ENCODE measurements at places on chromosomes 13 and 19. TPM values are rescaled to one million over a fixed set of nuclear protein-coding genes. Genes with fewer than 3 reads are reported as not detected.

The TEX26 gene
- polyA plus RNA-seq, result not detected

- peak; percentile 66 for DNase-seq
Observed at GRCh38 chr13:46160471-46161066, 21.4 kb downstream of the LCP1 start.

DNA sequence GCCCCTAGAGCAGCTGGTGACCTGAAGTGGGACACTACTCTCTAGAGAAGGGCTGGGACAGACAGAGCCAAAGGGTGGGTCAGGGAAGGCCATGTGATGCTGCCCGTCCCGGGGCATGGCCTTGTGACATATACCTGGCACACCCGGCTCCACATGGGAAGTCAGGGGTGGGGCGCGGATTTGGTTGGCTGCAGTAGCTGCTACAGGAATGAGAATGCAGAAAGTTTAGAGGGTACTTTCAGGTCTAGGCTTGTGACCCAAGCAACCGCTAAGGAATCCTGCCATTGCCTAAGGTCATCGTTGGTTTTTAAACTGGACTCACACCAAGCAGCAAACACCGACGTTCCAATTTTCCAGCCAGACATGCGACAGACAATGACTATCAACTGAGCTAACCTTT is 25.9 kb downstream of the RCBTB2 start:
- no peak for DNase-seq

GRCh38 chr13:33548069-33548468 is 262.5 kb upstream of the STARD13 start:
- DNase-seq, result no peak

All from small intestine (tissue), 16 donors.